ENCODE measurements at places on chromosomes 13 and 19.

- no peak for DNase-seq
Observed at GRCh38 chr13:110876609-110877008, 38.3 kb downstream of the ANKRD10 start.

GRCh38 chr19:46107371-46107770, 17.1 kb downstream of the IGFL3 start:
- no peak for DNase-seq

- no peak for DNase-seq
Observed at GRCh38 chr19:35431145-35431807, 16.8 kb upstream of the FFAR2 start.

DNA sequence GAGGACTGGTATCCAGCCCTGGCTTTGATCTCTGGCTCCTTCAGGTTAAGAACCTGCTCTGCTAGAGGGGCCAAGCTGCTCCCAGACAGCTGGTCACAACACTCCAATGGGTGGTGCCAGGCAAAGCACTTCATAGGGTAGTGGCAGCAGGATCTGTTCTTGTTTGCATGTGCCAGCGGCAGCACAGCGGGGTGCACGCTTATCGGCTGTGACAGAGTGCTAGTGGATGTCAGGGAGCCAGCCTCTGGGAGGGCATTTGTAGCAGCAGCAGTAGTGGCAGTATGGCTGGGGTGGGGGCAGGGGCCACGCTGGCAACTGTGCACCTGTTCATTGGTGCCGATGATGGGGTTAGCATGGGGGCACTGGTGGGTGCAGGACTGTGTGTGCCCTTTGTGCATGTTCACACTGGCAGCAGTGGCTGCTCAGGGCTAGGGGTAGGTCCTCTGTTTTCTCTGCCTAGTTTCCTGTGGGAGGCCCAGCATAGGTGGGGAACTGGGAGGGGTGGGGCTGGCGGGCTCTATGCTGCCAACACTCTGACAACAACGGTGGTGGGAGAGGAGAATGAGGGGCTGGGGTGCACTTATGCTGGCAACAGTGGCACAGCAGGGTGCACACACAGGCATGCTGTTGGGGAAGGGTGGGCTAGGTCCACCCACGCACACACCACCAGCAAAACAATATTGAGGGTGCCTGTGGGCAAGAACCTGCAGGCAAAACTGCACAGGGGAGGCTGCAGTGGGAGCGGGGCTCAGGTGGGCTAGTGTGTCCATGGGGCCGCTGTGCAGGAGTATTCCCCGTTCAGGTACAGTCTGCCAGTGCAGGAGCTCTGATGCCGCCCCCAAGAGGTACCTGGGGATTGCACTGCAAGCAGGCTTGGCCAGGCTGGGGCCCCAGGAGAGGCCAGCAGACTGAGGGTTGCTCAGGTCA, 19.3 kb downstream of the AP1M1 start:
- DNase-seq, result no peak

- DNase-seq, result no peak
Observed at GRCh38 chr13:32932376-32932775, 83.8 kb upstream of the KL start.

DNA sequence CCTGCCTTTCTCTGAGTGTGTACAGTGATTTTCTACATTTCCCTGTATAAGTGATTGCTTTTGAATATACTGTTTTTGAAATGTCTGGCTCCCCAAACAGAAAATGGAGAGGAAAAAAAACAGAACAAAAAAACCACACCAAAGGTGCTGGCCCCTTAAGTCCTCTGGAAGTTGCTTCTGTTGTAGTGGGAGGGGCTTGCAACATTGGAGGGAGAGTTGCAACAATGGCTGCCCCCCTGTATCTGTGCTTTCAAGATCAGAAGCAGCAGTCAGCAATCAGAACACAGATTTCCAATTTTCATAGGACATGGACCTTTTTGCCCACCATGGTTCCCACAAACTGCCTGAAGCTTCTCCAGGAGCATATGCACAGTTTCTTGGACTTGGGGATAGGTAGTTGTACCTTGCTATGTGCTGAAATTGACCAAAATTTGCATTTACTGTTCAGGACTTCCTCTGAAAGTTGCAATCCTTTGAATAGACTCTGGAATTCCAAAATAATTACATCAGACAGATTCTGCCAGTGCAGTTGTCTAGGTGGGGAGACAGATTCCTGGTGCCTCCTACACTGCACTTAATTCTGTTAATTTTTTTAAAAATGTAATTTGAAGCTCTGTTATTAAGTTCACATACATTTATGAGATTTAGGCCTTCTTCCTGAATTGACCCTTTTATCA, 13.8 kb downstream of the BIVM start:
- no peak for DNase-seq

DNA sequence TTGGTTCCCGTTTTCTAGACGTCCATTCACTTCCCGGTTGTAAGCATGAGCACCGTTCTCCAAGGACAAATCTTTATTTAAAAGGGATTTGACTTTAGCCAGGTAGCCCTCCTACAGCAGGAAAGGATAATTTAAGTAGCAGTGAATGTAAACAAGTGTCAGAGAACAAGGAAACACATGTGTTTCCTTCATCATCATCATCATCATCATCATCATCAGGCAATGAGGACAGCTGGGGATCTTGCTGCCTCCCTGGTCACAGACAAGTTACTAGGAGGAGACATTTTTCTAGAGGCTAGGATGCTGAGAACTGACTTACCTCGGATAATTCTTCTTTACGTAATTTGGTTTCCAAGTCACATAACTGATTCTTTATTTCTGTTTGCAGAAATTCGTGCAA, 14.3 kb downstream of the DNMT1 start:
- no peak for DNase-seq

DNA sequence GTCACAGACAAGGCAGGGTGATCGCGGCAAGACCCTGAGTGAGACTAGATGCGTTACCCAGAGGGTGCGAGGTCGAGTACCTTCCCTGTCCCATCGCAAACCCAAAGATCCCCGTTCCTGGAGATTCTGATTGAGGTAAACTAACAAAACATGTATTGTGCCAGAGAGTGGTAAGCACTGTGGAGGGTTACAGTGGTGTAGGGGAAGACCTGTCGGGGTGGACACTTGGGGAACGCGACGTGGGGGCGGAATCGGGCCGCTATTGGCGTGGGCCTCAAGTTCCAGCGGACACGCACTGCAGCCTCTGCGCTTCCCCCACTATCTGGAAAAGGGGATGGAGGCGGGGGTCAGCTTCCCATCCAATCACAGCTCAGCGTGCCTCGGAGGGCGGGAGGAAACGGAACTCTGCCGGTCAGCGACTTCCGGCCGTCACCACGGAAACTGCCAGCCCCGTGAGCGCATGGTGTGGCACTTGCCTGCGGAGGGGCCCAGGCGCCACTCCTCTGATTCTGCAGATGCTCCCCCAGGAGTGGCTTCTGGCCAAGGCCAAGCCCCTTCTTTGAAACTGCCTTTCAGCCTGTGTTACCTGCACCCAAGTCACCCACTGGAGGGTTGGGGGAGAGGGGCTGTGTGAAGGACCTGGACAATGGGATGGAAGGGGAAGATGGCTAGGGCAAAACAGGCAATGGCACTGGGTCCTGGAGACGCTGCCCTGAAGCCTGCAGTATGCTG, 1.0 kb upstream of the UBE2M start:
- DNase-seq, result peak; percentile 90

DNA sequence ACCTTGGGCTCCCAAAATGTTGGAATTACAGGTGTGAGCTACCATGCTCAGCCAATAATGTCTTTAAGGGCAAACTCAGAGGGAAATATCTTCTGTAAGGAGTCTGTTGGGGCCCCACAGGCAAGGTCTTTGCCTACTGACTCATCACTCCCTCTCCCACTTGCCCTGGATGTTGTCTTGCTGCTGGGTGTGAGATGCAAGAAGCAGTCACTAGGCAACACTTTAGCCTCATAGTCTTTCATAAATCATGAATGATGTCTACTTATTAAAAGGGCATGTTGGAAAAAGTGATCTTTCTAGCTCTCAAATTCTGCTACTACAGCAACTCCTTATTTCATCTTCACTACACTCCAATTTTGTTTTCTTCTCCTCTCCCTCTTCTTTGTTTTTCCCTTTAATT, 34.6 kb upstream of the SLC10A2 start:
- no peak for DNase-seq

DNA sequence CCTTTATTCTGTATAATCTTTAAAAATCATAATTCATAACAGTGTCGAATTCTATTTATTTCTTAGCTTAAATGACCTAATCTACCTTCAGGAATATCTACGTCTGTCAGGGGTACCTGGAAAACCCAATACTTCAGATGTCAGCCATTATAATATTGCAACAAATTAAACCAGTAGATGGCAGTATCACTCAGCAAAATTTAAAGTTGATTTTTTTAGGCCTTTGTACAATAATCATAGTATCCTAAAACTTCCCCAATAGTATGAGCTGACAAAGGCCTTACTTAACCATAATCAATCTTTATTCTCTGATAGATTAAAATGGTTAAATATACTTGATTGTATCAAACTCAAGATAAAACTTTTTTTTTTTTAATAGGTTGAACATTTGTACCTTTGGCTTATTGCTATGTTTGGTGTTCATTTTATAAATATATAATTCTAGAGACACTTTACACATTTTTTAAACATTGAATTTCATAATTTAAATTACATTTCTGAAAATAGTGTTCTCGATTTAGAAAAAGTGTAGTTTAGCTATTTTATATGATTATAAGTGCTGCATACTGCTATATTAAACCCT, 830.2 kb upstream of the SPRY2 start:
- no peak for DNase-seq

GRCh38 chr19:29687897-29688728, 22.9 kb downstream of the PLEKHF1 start:
- DNase-seq, result no peak

All from activated CD4-positive, alpha-beta memory T cell treated with anti-CD3 and anti-CD28 coated beads for 36 hours (primary cell).